ENCODE measurements at places on chromosomes 3 and 15.
A peak's percentile ranks its signal among the peaks of the same experiment; 100 is the strongest.

DNA sequence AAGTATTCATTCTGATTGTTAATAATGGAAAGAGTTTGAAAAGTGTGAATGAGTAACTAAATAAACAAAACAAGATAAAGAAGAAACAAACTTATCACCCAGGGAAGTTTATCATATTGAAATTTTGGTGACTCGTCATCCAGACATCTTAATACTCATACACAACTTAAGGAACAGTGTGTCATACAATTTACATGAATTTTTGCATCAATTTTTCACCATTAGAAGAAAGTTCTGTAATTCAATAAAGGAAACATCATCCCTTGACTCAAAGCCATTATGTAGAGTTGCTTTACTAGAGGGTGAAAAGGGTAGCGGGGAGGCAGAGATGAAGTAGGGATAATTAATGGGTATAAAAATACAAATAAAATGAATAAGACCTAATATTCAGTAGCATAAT is 536.2 kb downstream of the GRM7 start:
- H3K4me1 ChIP-seq: no peaks in the 10 kb centered on the region
- no peaks in the 10 kb centered on the region for H3K36me3 ChIP-seq
- DNase-seq: no peak
- H3K27ac ChIP-seq: no peak overlapping the region
- no peaks in the 10 kb centered on the region for H3K27me3 ChIP-seq
- no peak overlapping the region for H3K4me3 ChIP-seq

DNA sequence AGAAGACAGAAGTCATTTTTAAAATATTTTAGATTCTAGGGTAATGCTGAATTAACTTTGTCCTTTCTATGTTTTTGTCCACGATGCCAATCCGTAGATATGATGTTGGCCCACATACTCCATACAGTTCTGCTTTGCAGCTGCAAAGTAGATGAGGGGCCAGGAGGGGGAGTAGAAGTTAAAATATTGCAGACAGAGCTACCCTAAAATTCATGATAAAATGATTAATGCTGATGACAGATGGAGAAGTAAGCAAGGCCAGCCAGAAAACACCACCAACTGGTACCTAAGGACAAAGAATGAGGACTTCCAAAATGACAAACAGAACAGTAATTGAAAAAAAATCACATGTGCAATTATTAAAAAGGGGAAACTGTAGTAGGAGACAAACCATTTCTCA is 756.6 kb upstream of the ARPP21 start:
- H3K27ac ChIP-seq: no peak overlapping the region
- no peaks in the 10 kb centered on the region for H3K36me3 ChIP-seq
- no peak for DNase-seq
- H3K4me3 ChIP-seq: no peak overlapping the region
- no peaks in the 10 kb centered on the region for H3K27me3 ChIP-seq

GRCh38 chr3:46162975-46163555 is 45.0 kb downstream of the CCR1 start:
- no peaks in the 10 kb centered on the region for H3K36me3 ChIP-seq
- no peak overlapping the region for H3K4me3 ChIP-seq
- no peaks in the 10 kb centered on the region for H3K27me3 ChIP-seq
- H3K27ac ChIP-seq: no peak overlapping the region
- no peaks in the 10 kb centered on the region for H3K4me1 ChIP-seq

DNA sequence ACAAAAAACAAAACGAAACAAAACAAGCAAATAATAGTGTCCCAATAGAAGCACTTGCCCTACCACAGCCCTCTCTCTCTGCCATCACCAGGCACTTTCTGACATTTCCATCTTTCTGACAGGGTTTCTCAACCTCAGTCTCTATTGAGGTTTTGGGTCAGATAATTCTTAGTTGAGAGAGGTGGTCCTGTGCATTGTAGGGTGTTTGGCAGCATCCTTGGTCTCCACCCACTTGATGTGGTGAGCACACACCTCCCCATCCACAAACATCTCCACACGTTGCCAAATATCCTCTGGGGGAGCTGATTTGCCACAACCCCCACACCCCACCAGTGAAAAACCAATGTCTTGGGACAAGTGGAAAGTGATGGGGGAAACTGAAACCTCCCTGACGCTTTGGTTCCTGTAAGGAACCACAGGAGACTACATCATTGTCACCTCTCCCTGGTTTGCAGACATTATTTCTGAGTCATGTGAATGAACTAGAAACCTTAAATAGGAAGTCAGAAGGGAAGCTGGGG is 733.7 kb upstream of the CFAP20DC start:
- no peaks in the 10 kb centered on the region for H3K4me1 ChIP-seq
- no peak overlapping the region for H3K4me3 ChIP-seq
- DNase-seq: no peak
- no peak overlapping the region for H3K27ac ChIP-seq

DNA sequence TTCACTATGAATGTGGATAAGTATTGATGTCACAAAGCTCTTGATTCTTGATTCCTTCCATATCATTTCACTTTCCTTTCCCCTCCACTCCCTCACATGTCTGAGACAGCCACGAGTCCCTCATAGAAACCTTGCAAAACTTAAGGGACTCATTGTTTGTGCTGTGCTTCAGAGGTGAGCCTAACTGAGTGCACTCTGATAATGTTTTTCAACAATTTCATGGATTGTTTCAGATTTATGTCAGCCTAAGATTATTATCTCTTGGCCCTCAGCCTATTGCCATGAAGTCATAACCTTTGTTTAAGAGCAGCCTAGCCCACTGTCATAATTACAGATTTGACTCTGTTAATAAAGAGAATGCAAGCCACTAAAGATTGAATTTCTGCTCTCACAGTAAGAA is 363.6 kb downstream of the MECOM start:
- no peaks in the 10 kb centered on the region for H3K4me1 ChIP-seq
- H3K27ac ChIP-seq: no peak overlapping the region
- no peak overlapping the region for H3K4me3 ChIP-seq
- H3K36me3 ChIP-seq: no peaks in the 10 kb centered on the region

DNA sequence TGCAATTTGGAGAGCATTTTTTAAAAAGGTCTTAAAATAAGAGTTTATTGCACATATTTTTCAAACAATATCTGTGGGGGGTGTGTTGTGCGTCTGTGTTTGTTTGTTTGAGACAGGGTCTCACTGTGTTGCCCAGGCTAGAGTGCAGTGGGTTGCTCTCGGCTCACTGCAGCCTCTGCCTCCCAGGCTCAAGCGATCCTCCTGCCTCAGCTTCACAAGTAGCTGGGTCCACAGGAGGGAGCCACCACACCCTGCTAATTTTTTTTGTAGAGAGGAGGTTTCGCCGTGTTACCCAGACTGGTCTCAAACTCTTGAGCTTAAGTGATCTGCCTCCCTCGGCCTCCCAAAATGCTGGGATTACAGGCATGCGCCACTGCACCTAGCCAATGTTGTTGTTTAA is 2.7 kb downstream of the MLF1 start:
- peaks cover 8% of the 10 kb centered on the region for H3K27me3 ChIP-seq
- DNase-seq: no peak
- H3K27ac ChIP-seq: no peak overlapping the region
- no peak overlapping the region for H3K4me3 ChIP-seq

GRCh38 chr3:120113128-120114116 is 19.2 kb upstream of the GSK3B start:
- H3K36me3 ChIP-seq: no peaks in the 10 kb centered on the region
- no peak overlapping the region for H3K27ac ChIP-seq
- H3K4me3 ChIP-seq: no peak overlapping the region

DNA sequence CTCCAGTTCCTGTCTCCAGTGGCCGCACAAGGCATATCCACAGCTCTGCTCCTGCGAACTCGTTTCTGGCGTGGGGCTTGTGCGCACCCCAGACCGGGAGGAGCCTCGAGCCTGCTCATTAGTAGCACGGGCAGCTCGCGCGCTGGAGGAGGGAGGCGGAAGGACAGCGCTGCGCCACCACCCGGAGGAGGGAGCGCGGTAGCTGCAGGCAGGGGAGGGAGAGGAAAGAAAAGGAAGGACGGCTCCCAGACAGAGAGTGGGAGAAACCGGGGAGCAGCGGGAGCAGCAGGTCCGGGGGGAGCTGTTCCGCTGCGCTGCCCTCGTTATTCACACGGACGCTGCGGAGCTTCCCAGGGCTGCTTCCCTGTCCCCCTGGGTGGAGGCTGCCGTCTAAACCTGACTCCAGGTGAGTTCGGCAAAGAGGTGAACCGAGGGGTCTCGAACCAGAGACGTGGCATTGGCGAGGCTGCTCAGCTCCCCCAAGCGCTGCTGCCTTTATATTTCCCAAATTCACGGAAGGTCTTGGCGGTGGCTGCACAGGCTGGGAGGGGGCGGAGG is 121.3 kb upstream of the ZNF717 start:
- H3K36me3 ChIP-seq: no peaks in the 10 kb centered on the region
- H3K4me3 ChIP-seq: no peak overlapping the region
- no peaks in the 10 kb centered on the region for H3K4me1 ChIP-seq
- no peaks in the 10 kb centered on the region for H3K27me3 ChIP-seq
- DNase-seq: no peak

DNA sequence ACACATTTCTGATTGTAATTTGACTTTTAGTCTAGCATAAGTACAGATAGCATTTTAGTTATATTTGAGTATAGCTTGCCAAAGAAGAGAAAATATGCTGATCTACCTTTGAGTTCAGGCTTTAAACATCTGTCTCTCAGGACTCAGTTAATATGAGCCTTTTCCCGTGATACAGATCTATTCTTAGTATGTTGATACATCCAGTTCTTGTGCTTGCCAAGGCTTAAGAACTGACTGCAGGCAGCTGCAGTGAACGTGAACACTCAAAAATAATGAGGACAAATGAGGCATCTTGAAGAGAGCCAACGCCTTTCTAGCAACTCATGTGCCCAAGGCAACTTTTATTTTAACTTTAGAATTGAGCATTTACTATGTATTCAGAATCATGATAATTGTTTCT is 325.5 kb downstream of the SI start:
- no peak for DNase-seq
- H3K27ac ChIP-seq: no peak overlapping the region
- H3K4me3 ChIP-seq: no peak overlapping the region

- H3K4me3 ChIP-seq: no peak overlapping the region
- H3K27me3 ChIP-seq: no peaks in the 10 kb centered on the region
- H3K27ac ChIP-seq: no peak overlapping the region
- H3K4me1 ChIP-seq: no peaks in the 10 kb centered on the region
- H3K36me3 ChIP-seq: peaks cover 44% of the 10 kb centered on the region
- no peak for DNase-seq
Observed at GRCh38 chr3:53312832-53313231, 34.5 kb downstream of the DCP1A start.

DNA sequence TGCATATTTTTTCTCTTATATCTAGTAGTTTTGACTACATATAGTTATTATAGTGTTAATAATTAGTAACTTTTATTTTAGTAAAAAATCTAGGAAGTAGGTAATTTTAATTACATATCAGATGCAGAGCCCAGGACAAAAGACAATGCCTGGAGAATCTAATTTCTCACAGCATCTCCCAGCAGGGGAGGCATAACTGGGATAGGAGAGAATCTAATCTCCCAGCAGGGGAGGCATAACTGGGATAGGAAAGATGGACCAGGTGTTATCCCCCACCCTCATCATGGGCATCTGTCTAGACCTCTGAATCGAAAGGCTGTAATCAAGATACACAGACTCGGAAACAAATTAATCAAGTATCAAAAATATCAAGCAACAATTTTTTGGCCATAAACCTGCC is 58.2 kb downstream of the OSTN start:
- no peak for DNase-seq
- H3K4me3 ChIP-seq: no peak overlapping the region
- no peaks in the 10 kb centered on the region for H3K27me3 ChIP-seq
- H3K4me1 ChIP-seq: no peaks in the 10 kb centered on the region

DNA sequence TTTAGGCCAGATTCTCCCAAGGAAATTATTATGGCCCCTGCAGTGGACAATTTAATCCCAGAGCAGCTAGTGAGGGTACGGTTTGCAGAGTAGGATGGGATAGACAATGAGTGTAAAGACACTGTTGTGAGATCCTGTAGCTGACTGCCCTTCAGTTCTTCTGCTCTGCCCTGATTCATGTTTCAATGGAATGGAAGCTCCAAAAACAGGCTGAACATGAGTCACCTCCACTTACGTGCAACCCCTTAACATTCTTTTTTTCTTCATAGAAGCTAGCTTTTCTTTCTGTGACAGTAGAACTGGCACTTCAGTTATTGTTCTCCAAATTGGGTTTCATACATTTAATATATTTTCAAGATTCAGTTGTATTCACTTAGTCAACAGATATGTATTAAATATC is 32.1 kb downstream of the CLDN18 start:
- H3K27me3 ChIP-seq: no peaks in the 10 kb centered on the region
- H3K4me3 ChIP-seq: no peak overlapping the region
- no peaks in the 10 kb centered on the region for H3K4me1 ChIP-seq
- no peaks in the 10 kb centered on the region for H3K36me3 ChIP-seq
- no peak overlapping the region for H3K27ac ChIP-seq

DNA sequence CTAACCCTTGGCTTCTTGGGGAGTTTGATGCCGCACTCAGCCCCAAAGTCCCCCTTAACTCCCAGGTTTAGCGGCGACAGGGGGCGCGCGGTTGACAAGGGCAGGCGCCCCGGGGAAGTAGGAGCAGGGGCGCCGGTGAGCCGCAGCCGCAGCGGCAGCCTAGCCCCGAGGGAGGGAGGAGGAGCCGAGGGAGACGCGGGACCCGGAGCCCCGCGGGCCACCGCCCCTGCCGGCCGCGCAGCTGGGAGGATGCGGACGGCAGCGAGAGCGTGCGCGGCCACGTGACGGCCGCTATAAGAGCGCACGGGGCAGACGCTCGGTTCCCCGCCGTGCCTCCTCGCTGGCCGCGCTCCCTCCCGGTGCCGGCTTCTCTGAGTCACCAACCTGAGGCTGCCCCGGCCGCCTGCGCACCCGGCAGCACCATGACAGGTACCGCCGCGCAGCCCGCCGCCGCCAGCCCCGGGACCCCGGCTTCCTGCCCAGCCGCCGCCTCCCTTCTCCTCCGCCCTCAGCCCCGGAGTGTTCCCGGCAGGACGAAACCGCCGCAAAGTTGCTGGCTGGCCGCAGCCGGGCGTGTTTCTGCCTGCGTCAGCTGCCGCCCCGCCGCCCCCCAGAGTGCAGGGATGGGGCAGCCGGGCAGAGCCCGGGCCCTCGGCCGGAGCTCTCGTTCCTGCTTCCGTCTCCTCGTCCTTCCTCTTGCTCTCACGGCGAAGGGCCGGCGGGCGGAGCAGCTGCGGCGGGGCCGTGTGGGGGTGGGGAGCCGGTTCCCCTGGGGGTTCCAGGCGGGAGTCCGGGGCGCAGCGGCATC is at the start of gene GYG1:
GYG1 (plus strand) TSS at position 322 of the 808 bp plus-strand sequence; CDS start at position 423, 101 bp downstream.
- peak within 1 kb of the TSS; percentile 73 for H3K4me3 ChIP-seq
- H3K4me1 ChIP-seq: peaks cover 14% of the 10 kb centered on the region
- peaks cover 4% of the 10 kb centered on the region for H3K36me3 ChIP-seq
- H3K27ac ChIP-seq: peak within 1 kb of the TSS; percentile 89

GRCh38 chr3:107599772-107600145 is 77.0 kb downstream of the BBX start:
- H3K27me3 ChIP-seq: no peaks in the 10 kb centered on the region
- H3K27ac ChIP-seq: peak overlapping the region; percentile 81
- DNase-seq: no peak

GRCh38 chr3:13792512-13793371 is 87.1 kb downstream of the WNT7A start:
- H3K36me3 ChIP-seq: no peaks in the 10 kb centered on the region
- H3K4me3 ChIP-seq: no peak overlapping the region
- peaks cover 6% of the 10 kb centered on the region for H3K27me3 ChIP-seq
- no peaks in the 10 kb centered on the region for H3K4me1 ChIP-seq
